HT-29 (cell line): ENCODE measurements at places on chromosomes 16 and 17. TPM values are rescaled to one million over a fixed set of nuclear protein-coding genes. Genes with fewer than 3 reads are reported as not detected.

The ATF7IP2 gene
- total RNA-seq: 0.41 and 1.8 TPM in 2 replicates

The KRT39 gene
- total RNA-seq: not detected in 2 replicates

The ZFPM1 gene
- 9.2 and 15.3 TPM in 2 replicates for total RNA-seq

The DOC2B gene
- total RNA-seq: 0.97 TPM in 1 of 2 replicates, not detected in the other

The HS3ST4 gene
- not detected in 2 replicates for total RNA-seq

The CCL14 gene
- total RNA-seq: 0.15 and 0.37 TPM in 2 replicates

The PIGW gene
- total RNA-seq: 25.7 and 25.9 TPM in 2 replicates

The HCRT gene
- total RNA-seq: not detected in 2 replicates

The CDH3 gene
- 2.9 and 4.2 TPM in 2 replicates for total RNA-seq

The CSH1 gene
- total RNA-seq: not detected in 2 replicates

The DPH1 gene
- total RNA-seq: 31.6 and 38.5 TPM in 2 replicates

The LRRC46 gene
- 0.10 TPM in 1 of 2 replicates, not detected in the other for total RNA-seq

The KRT36 gene
- not detected in 2 replicates for total RNA-seq

The CTNS gene
- 10.3 and 18.4 TPM in 2 replicates for total RNA-seq

The HSD11B2 gene
- total RNA-seq: 18.3 and 23.2 TPM in 2 replicates

The CCDC40 gene
- total RNA-seq: 5.5 and 7.0 TPM in 2 replicates

The SHCBP1 gene
- 10.7 and 15.5 TPM in 2 replicates for total RNA-seq
